ENCODE measurements at places on chromosomes 16 and 17.

- no peak for DNase-seq
These were observed 473.9 kb downstream of the TOX3 start for GRCh38 chr16:52073024-52073423.

DNA sequence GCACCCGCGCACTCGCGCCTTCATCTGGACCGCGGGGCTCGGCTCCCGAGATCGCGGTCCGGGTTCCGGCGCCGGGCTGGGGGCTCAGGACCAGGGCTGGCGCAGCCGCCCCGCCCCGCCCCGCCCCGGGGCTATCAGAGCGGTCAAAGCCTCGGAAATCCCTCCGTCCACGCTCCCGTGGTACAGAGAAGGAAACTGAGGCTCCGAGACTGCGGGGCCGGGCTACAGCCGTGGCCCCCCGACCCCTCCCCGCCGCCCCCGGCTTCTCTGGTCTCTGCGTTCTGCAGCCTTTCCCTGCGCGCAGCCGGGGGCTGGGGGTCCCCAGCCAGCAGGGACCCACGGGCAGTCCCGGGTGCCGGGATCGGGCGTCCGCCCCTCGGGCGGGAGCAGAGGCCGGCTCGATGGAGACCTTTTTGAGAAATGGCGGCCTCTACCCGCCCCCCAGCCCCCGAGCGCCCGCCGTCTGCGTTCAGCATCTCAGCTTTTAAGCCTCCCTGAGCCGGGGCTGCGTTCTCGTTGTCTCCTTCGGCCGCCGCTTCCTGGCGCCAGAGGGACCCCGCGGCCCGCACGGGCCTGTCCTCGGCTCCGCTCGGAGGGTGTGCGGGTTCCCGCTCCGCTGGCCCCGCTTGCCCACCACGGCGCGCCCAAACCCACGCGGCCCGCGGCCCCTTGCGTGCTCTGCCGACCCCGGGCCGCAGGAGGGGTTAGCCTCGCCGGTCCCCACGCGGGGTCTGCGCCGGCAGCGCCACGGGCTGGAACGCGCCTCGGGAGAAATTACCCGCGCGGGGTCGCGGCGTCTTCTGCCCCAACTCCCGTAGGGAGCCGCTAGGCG lies 1.5 kb upstream of the NPTX1 start:
- DNase-seq = no peak

- no peak for DNase-seq
These were observed 28.3 kb downstream of the G6PC1 start for GRCh38 chr17:42928714-42929496.

DNA sequence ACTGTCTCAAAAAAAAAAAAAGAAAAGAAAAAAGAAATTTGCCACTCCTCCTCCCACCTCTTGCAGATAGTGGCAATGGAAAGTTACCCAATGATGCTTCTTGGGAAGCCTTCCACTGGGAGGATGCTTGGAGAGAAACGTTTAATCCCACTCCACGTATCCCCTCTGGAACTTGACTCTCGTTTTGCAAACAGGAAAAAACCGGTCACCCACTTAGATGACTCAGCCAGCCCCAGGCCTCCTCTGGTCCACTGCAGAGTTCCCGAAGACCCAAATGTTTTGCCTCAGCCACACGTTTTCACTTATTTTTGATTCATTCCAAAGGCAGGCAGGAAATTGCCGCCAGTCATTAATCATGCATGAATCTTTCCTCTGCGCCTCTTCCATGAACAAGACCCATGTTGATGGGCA lies 9.3 kb upstream of the TNFRSF17 start:
- no peak for DNase-seq

DNA sequence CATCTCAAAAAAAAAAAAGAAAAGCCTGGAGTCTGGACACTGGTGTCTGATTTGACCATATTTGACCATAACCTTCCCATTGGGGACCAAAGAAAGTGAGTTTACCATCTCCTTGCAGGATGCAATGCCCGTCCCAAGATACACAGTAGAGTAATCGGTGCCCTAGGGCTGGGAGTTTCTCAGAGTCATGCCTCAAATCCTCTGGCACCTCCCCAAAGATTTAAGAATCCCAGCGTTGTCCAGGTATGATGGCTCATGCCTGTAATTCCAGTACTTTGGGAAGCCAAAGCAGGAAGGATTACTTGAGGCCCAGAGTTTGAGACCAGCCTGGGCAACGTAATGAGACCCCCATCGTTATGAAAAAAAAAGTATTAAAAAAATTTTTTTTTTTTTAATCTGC lies 5.0 kb downstream of the PITPNM3 start:
- DNase-seq = no peak

- no peak for DNase-seq
These were observed 12.8 kb downstream of the FLYWCH2 start for GRCh38 chr16:2895813-2896212.

GRCh38 chr17:38632334-38632733 lies 26.6 kb upstream of the SRCIN1 start:
- no peak for DNase-seq

- DNase-seq = peak; percentile 82
These were observed 13.5 kb upstream of the N4BP1 start for GRCh38 chr16:48623304-48624016.

DNA sequence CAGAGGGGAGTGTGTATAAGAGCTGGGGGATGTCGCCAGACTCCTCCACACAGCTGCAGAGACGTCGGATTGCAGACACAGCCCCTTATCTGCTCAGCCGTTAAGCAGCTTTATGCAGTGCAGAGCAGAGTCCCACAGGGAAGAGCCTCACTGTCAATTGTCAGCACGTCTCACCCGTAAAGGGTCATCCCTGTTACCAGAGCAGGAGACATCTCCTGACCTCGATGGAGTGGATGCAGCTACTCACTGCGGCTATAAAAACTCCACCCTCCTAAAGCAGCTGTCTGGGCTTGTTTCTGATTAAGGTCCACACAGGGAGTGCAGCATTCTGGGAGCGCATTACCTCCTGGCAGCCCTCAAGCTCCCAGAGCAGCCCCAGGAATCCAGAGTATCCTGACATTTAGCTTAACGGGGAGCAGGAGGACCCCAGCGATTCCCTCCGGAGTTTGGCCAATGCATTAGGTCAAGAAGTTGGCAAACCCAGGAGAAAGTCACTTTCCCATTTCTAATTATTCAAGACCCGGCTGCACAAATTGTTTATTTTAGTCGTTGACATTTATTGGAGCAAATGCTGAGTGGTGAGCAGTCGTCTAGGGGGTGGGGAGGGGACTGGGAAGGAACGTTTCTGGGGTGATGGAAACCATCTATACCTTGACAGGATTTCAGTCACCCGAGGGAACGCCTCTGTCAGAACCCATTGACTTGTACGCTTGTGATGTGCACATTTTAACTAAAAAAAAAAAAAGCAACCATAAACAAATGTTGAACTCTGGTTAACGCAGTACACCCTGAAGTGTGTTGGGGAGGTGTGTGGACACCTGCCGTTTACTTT lies 100.0 kb upstream of the ZNF469 start:
- DNase-seq = no peak

DNA sequence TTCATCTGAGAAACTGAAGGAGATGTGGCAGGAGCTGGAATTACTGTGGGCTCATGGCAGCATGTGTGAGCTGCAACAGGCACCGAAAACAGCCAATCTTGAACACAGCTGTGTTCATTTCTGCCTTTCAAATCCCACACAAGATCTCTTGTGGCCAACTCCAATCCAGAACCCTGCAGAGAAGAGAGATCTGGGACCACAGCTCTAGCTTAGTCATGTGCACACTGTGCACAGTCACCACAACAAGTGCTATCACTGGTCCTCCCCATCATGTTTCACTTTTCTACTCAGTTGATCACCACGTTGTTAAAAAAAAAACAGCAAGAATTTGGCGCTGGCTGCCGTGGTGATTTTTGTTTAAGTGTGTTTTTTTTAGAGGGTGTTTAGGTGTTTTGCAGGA lies 254.5 kb upstream of the ELAC2 start:
- DNase-seq = no peak

- no peak for DNase-seq
These were observed 48.0 kb upstream of the RBFOX3 start for GRCh38 chr17:79658811-79659207.

DNA sequence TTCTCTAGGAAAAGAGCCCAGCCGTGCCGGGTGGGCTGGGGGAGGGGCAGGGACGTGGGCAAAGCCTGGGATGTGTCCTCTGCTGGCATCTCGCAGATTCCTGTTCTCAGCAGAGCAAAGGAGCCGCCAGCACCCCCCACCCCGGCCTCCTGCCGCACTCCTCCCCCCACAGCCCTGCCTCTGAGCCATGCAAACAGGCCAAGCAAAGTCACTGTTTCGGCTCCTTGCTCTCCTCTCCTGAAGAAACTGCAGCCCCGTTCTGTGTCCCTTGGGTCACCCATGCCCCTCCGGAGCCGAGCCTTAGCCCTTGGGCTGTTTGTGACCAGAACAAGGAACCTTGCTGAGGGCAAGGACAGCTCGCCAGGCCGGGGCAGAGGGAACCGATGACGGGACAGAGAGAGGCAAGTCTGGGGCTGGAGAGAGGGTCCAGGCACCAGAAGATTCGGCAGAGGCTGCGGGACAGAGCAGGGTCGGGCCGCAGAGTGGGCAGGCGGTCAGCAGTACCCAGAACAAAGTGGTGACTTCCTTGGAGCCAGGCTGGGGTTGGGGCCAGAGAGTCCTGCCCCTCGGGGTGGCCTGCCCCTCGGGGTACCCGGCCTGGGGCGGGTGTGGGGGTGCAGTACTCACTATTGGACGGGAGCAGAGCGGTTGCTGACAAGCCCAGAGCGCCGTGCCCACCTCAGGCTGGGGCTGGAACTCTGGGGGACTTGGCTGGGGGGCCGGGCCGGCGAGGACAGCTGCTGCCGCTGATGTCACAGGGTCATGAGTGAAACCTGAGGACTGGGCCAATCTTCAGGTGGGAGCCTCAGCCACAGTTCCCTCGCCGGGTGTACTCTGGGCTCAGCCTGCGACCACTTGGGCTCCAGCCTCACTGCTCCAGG lies 9.2 kb upstream of the PRR29 start:
- DNase-seq = no peak

DNA sequence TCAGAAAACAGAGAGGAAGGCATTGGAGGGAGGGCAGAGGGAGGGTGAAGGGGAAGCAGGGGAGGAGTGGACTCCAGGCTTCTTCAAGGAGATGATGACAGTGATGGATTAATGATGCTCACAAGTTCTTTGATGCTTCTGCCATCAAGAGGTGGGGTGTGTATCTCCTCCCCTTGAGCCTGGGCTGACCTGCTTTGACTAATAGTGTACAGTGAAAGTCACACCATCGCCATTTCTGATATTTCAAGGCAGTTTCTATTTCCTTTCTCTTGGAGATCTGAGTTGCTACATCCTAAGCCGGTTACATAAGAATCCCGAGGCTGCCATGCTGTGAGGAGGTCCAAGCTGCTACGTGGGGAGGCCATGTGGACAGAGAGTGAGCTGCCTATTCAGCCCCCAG lies 312.5 kb downstream of the MAF start:
- DNase-seq = no peak

- no peak for DNase-seq
These were observed 6.1 kb upstream of the STAC2 start for GRCh38 chr17:39231591-39232551.

GRCh38 chr17:29582772-29583171 lies 6.7 kb downstream of the GIT1 start:
- no peak for DNase-seq

- peak; percentile 86 for DNase-seq
These were observed 33.3 kb upstream of the DLX4 start for GRCh38 chr17:49935526-49936210.

GRCh38 chr17:64277831-64278562 lies 14.9 kb upstream of the TEX2 start:
- DNase-seq = no peak

- no peak for DNase-seq
These were observed 239.6 kb downstream of the CDH11 start for GRCh38 chr16:64882078-64882784.

DNA sequence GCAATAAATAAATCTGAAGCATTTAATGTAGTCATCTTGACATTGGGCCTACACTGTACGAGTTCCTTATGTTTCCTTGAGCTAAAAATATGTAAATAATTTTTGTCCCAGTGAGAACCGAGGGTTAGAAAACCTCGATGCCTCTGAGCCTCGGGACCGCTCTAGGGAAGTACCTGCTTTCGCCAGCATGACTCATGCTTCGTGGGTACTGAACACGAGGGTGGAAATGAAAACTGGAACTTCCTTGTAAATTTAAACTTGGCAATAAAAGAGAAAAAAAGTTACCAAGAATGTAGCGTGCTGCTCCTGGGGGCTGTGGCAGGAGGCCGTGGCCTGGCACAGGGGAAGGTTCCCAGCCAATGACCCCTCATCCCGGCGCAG lies 74.1 kb downstream of the SOCS1 start:
- DNase-seq = no peak

- DNase-seq = no peak
These were observed 94.0 kb downstream of the FOXL1 start for GRCh38 chr16:86672179-86672863.

DNA sequence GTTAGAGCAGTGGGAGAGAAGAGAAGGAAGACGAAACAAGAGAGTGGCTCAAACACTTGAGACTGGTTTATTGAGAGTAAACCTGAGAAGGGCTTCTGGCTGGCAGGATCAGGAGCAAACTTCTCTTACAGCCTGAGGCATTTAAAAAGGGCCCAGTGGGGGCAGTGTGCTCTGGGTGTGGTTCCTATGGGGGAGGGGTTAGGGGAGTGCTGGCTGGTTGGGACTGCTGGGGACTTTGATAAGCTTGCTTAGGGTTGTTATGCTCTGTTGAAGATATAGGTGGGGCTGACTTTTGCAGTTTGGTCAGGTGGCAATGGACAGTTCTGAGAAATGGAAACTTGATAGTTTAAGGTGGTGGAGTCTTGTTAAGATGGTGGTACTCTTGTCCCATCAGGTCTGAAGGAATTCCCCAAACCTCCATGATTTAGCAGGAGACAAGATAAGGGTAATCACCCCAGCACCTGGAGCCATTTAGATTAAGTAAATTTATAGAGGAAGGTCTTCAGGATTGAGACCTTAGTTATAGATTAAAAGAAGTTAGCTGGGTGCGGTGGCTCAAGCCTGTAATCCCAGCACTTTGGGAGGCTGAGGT lies 79.3 kb downstream of the EMP2 start:
- no peak for DNase-seq

- DNase-seq = no peak
These were observed 7.7 kb upstream of the GINS3 start for GRCh38 chr16:58384437-58385055.

- no peak for DNase-seq
These were observed 1.0 kb upstream of the B9D1 start for GRCh38 chr17:19363460-19364035.

DNA sequence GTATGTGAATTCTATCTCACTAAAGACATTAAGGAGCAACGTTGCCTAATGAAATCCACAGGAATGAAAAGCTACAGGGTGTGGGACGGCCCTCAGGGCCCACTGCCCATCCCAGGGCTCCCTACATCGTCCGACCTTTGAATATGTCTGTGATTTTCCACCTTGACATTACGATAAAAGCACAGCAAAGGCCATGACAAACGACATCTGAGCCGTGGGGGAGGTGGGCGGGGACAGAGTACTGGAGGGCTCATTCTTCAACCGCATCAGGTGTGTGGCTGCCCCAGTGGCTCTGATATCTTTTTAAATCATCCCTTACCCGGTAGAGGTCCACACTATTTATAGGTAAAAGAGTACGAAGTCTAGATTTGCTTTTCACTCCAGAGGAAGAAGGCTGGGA lies 35.1 kb downstream of the LMF1 start:
- no peak for DNase-seq
